ENCODE measurements at places on chromosomes 13 and 19. TPM values are rescaled to one million over a fixed set of nuclear protein-coding genes. Genes with fewer than 3 reads are reported as not detected.

- no peaks in the 10 kb centered on the region for H3K36me3 ChIP-seq
- H3K4me1 ChIP-seq, result no peaks in the 10 kb centered on the region
- H3K27ac ChIP-seq, result no peak overlapping the region
- H3K4me3 ChIP-seq, result no peak overlapping the region
- no peaks in the 10 kb centered on the region for H3K27me3 ChIP-seq
Observed at GRCh38 chr19:45753548-45753947, 15.5 kb downstream of the SIX5 start.

DNASE2 gene
- total RNA-seq, result 18.2 TPM

SIGLECL1 gene
- not detected for total RNA-seq

FSD1 gene
- 0.58 TPM for total RNA-seq

LRRC25 gene
- total RNA-seq, result 3.5 TPM

SRRM5 gene
- 0.37 TPM for total RNA-seq

PALM3 gene
- total RNA-seq, result 16.2 TPM

MUC16 gene
- not detected for total RNA-seq

DNA sequence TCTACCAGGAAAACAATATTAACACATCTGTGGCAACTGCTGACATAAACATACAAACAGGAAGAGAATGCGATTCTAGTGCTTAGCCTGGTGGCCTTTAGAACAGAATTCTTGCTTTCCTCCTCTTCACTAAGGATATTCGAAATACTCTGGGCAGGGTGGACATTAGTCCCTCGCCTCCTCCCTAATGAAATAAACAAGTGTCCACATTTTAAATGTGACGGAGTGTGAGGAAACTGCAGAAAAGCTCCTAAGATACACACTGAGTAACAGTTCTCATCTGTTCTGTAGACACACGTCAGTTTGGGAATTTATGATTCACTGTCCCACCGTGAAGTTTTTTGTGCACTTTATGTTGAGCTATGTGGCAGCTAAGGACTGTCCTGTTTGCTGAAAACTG, 639 bp downstream of the STARD13 start:
- no peaks in the 10 kb centered on the region for H3K27me3 ChIP-seq
- DNase-seq, result no peak
- H3K4me3 ChIP-seq, result peak overlapping the region; percentile 59
- H3K36me3 ChIP-seq, result no peaks in the 10 kb centered on the region
- peak overlapping the region; percentile 91 for H3K27ac ChIP-seq

GRCh38 chr19:47766670-47767069, 11.8 kb upstream of the SELENOW start:
- H3K4me1 ChIP-seq, result no peaks in the 10 kb centered on the region
- H3K27me3 ChIP-seq, result no peaks in the 10 kb centered on the region
- H3K36me3 ChIP-seq, result no peaks in the 10 kb centered on the region
- no peak overlapping the region for H3K27ac ChIP-seq
- no peak overlapping the region for H3K4me3 ChIP-seq

- no peak overlapping the region for H3K27ac ChIP-seq
- no peaks in the 10 kb centered on the region for H3K4me1 ChIP-seq
- no peak overlapping the region for H3K4me3 ChIP-seq
Observed at GRCh38 chr19:19209372-19209771, 2.4 kb upstream of the NCAN start.

- peaks cover 12% of the 10 kb centered on the region for H3K4me1 ChIP-seq
- no peaks in the 10 kb centered on the region for H3K27me3 ChIP-seq
- no peaks in the 10 kb centered on the region for H3K36me3 ChIP-seq
- DNase-seq, result no peak
- no peak overlapping the region for H3K27ac ChIP-seq
Observed at GRCh38 chr19:32671883-32672593, 2.9 kb downstream of the ANKRD27 start.

- H3K4me3 ChIP-seq, result no peak overlapping the region
- no peak overlapping the region for H3K27ac ChIP-seq
- H3K36me3 ChIP-seq, result no peaks in the 10 kb centered on the region
Observed at GRCh38 chr19:7900401-7900870, 3.2 kb upstream of the MAP2K7 start.

FBL gene
- 46.1 TPM for total RNA-seq

C13orf46 gene
- total RNA-seq, result 0.32 TPM

C19orf33 gene
- 1.8 TPM for total RNA-seq

- H3K4me1 ChIP-seq, result no peaks in the 10 kb centered on the region
- no peaks in the 10 kb centered on the region for H3K36me3 ChIP-seq
- no peaks in the 10 kb centered on the region for H3K27me3 ChIP-seq
- no peak overlapping the region for H3K27ac ChIP-seq
- DNase-seq, result no peak
Observed at GRCh38 chr19:48539503-48540096, 12.4 kb upstream of the SULT2B1 start.

KLK2 gene
- total RNA-seq, result not detected

MATK gene
- total RNA-seq, result 0.57 TPM

DNA sequence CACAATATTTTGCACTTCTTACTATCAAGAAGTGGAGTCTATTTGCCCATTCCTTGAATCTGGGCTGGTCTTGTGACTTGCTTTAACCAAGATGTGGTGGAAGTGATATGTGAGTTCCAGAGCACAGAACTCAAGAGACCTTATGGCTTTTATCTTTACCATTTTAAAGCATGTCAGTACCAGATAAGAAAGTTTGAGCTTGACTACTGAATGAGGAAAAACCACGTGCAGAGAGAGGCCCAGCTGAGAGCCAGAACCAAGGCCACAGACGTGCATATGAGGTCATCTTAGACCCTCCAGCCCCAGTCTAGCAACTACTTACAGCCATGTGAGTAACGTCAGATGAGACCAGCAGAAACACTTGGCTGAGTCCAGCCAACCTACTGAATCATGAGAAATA, 6.3 kb upstream of the CDK8 start:
- no peaks in the 10 kb centered on the region for H3K4me1 ChIP-seq
- H3K4me3 ChIP-seq, result no peak overlapping the region
- no peak overlapping the region for H3K27ac ChIP-seq
- H3K36me3 ChIP-seq, result no peaks in the 10 kb centered on the region

ZNF99 gene
- total RNA-seq, result 0.02 TPM

GRCh38 chr19:13015361-13016223, 20.3 kb downstream of the NFIX start:
- no peak overlapping the region for H3K27ac ChIP-seq
- H3K4me3 ChIP-seq, result no peak overlapping the region
- no peaks in the 10 kb centered on the region for H3K27me3 ChIP-seq
- no peaks in the 10 kb centered on the region for H3K36me3 ChIP-seq
- peaks cover 4% of the 10 kb centered on the region for H3K4me1 ChIP-seq

DNA sequence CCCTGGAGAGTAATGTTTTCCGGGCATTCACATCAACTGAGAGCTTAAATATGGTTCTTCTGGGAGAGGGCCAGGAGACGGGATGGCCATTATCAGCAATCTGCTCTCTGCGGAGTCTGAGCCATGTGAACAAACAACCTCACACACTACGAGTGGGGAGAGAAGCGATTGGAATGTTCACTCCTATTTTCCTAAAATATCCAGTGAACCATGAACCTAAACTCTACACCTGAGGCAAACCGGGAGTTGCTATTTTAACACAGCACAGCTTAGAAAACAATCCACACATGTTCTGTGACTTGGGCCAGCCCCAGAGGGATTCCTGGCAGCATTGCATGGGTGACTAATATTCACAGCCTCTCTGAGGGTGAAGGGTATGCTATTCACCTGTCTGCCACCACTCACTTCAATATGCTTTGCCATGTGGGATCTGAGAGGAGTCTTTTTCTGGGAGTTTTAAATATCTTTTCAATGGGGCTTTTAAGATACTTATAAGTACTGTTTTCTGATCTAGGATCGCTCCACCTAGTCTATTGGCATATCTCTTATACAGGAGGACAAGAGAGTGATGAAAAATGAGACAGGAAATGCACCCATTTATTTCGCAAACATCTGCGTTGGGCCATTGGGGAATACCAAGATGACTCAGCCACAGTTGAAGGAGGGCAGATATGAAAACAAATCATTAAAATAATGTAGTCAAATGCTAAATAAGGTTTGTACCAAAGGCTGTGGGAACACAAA, 72.6 kb upstream of the SERP2 start:
- no peaks in the 10 kb centered on the region for H3K27me3 ChIP-seq
- peak overlapping the region; percentile 67 for H3K27ac ChIP-seq
- no peaks in the 10 kb centered on the region for H3K36me3 ChIP-seq
- H3K4me1 ChIP-seq, result peaks cover 27% of the 10 kb centered on the region
- no peak overlapping the region for H3K4me3 ChIP-seq

RNF17 gene
- not detected for total RNA-seq

DNA sequence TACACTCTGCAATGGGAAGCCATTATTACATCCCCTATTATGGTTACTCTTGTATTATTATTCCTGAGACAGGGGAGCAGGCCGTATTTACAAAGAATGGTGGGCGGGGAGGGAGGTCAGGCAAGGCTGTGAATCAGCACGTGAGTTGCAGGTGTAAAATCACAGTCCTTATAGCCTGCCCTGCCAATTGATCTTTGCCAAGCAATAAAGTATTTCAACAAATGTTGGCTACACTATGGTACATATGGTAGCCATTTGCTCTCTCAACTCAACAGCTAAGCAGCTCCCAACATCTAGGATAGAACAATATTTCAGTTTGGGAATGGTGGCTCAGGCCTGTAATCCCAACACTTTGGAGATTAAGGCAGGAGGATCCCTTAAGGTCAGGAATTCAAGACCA, 12.1 kb downstream of the EPS15L1 start:
- no peak overlapping the region for H3K27ac ChIP-seq
- H3K36me3 ChIP-seq, result no peaks in the 10 kb centered on the region
- no peaks in the 10 kb centered on the region for H3K4me1 ChIP-seq
- no peaks in the 10 kb centered on the region for H3K27me3 ChIP-seq

RAB20 gene
- 12.5 TPM for total RNA-seq

S1PR5 gene
- 0.43 TPM for total RNA-seq

DNA sequence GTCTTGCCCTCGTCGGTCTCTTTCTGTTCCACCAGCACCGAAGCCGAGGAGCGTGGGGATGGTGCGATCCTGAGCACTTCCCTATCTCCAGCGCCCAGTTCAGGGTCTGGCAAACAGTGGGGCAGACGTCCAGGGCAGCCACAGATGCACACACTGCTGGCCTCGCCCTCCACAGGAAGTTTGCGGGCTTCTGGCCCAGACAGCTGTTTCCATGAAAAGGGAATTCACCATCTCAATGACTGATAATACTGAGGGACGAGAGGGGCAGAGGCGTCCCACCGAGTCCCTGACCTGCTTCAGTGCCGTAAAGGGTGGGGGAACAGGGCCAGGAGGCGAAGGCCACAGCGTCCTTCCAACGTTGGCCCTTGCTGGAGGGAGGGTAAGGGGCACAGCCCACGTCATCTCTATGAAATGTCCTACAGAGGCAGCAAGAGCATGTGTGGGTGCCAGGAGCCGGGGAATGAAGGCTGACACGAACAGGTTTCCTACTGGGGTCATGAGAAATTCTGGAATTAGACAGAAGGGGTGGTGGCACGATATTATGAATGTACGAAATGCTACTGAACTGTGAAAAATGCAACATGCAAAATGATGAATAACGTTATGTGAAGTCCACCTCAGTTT, 19.5 kb downstream of the SHC2 start:
- no peaks in the 10 kb centered on the region for H3K4me1 ChIP-seq
- peak; percentile 37 for DNase-seq
- H3K4me3 ChIP-seq, result no peak overlapping the region
- no peak overlapping the region for H3K27ac ChIP-seq

DNA sequence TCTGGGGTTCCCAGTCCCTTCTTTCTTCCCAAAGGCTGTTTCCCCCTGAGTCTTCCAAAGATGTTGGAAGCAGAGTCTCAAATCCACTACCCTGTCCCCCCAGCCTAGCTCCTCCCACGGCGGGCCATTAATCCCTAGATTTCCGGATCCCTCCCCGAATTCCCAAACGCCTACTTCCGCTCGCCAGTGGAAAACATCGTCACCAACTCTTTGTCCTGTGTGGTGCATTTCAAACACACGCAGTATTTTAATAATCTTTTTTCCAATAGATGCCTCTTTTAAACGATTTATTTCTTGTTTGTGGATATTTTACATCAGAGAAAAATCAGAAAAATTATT, 610 bp downstream of the ZNF791 start:
- H3K4me1 ChIP-seq, result peaks cover 17% of the 10 kb centered on the region
- H3K4me3 ChIP-seq, result peak overlapping the region; percentile 99
- H3K27me3 ChIP-seq, result no peaks in the 10 kb centered on the region
- H3K27ac ChIP-seq, result peak overlapping the region; percentile 96

MCF2L gene
- total RNA-seq, result 11.9 TPM

DNA sequence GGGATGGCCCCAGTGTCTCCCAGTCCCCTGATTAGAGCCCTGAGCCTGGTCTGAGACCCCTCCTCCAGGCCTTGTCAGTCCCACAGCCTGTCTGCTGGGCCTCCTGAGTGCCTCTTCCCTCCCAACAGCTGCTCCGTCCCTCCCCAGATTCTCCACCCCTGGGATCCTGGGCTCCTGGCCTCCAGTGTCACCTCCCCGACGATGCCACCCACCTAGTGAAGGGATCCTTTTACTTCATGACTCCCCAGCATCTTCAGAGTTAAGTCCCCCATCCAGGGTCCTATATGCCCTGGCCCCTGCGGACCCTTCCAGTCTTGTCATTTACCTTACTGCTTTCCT, 4.4 kb upstream of the PRX start:
- H3K4me3 ChIP-seq, result no peak overlapping the region
- no peaks in the 10 kb centered on the region for H3K4me1 ChIP-seq
- H3K27ac ChIP-seq, result peak overlapping the region; percentile 24
- H3K27me3 ChIP-seq, result no peaks in the 10 kb centered on the region

- H3K4me3 ChIP-seq, result no peak overlapping the region
- no peaks in the 10 kb centered on the region for H3K27me3 ChIP-seq
- no peak overlapping the region for H3K27ac ChIP-seq
- no peaks in the 10 kb centered on the region for H3K4me1 ChIP-seq
- H3K36me3 ChIP-seq, result no peaks in the 10 kb centered on the region
- no peak for DNase-seq
Observed at GRCh38 chr13:30172593-30173302, 134.6 kb downstream of the KATNAL1 start.

F2RL3 gene
- 0.07 TPM for total RNA-seq

DNA sequence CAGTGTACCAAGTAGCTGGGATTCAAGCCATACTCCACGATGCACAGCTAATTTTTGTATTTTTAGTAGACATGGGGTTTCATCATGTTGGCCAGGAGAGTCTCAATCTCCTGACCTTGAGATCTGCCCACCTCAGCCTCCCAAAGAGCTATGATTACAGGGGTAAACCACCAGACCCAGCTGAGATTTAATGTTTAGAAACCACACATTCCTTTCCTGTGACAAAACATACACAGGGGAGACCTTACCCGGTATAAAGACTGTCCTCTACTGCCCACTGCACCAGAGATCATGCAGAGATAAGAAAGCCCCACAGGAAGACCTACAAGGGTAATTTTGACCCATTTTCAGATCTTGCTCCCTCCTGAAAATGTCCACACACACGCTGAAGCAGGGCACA, 22.8 kb upstream of the ZNF83 start:
- no peaks in the 10 kb centered on the region for H3K4me1 ChIP-seq
- H3K27ac ChIP-seq, result no peak overlapping the region
- no peaks in the 10 kb centered on the region for H3K36me3 ChIP-seq
- no peaks in the 10 kb centered on the region for H3K27me3 ChIP-seq
- DNase-seq, result no peak
- H3K4me3 ChIP-seq, result no peak overlapping the region

CXCL17 gene
- total RNA-seq, result 0.29 TPM
